NCI-H2029 (cell line): ENCODE measurements at places on chromosomes 4 and X.

- DNase-seq = peak; percentile 18
These were observed 275.4 kb upstream of the CPEB2 start for GRCh38 chr4:14726877-14727361.

DNA sequence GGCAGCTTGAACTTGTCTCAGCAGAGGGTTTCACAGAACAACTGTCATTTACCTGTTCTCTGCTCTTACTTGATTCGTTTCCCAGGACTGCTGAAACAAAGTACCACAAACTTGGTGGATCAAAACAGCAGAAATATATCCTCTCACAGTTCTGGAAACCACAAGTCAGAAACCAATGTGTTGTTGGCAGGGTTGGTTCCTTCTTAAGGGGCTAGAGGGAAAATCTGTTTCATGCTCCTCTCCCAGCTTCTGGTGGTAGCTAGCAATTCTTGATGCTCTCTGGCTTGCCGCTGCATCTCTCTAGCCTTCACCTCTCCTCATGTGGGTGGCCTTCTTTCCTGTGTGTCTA lies 4.7 kb downstream of the TLR8 start:
- DNase-seq = no peak

GRCh38 chr4:2596611-2597010 lies 60.2 kb downstream of the FAM193A start:
- DNase-seq = no peak

- DNase-seq = no peak
These were observed 12.2 kb upstream of the FGF2 start for GRCh38 chr4:122814426-122814825.

GRCh38 chr4:61507091-61507490 lies 307.0 kb downstream of the ADGRL3 start:
- DNase-seq = no peak

DNA sequence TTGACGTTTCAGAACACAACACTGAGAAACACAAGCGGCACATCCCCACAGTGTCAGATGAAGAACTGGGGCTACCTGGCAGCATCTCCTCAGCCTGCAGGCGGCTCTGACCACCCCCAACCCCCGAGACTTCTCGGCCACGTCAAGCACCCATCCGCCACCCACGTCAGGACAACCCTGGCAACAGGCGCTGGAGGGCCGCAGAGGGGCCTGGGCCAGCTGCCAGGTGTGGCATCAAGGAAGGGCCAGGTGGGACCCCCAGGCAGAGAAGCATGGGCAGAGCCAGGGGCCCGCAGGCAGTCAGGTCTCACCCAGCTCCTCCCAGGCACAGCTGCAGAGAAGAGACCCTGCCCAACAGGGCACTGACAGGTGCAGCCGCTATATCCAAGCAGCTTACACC lies 22.3 kb downstream of the GAK start:
- DNase-seq = no peak

- DNase-seq = no peak
These were observed 36.0 kb upstream of the SORCS2 start for GRCh38 chr4:7156328-7156727.

GRCh38 chrX:56130436-56130835 lies 101.7 kb upstream of the KLF8 start:
- no peak for DNase-seq

DNA sequence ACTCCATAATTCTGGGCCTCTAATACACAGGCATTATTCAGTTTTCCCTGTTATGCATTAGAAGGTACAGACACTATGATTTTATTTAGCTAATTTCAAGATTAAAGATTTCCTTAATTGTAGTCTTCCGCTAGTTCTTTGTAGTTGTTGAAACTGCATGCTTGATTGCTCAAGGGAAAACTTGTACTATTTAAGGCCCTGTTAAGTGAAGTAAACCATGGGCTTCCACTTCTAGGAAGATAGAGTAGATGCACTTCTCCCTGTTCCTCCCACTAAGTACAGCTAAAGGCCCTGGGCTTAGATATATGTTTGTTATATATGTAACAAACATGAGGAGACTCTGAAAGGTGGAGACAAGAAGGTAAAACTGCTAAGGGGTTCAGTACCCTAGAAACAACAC lies 215.8 kb upstream of the LEF1 start:
- DNase-seq = no peak

DNA sequence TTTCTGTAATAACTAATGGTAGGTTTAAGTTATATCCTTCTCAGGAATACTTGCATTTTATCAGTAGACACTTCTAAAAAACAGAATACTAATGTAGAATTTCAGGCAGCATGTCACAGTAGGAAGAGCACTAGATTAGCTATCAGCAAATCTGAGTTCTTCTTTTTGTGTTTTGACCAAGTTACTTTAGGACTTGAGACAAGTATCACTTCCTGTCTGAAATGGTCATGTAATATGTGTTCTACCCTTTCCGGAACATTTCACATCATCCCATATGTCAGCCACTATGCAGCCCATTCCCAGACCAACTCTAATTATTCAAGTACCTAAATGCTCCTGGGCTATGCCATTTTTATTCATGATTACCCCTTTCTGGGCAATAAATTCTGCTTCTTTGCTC lies 401.8 kb upstream of the RPS6KA3 start:
- no peak for DNase-seq

DNA sequence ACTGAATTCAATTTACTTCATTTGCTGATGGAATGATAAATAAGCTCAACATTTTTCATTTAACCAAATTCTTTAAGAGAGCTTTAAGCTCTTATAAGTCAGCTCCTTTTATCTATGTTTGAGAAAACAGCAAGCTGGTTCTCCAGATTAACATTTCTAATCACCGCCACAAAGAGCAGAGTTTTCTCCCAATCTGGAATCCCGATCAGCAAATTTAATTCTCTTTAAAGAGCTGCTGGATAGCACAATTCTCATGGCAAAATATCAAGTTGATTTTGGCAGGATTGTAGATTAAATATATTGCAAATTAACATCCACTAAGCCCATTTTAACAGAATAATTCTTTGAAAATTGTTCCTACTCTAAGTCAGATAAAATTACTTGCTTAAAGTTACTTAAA lies 48.8 kb downstream of the RPS6KA3 start:
- DNase-seq = no peak

- no peak for DNase-seq
These were observed 1015.1 kb downstream of the RPA4 start for GRCh38 chrX:97898798-97899197.

DNA sequence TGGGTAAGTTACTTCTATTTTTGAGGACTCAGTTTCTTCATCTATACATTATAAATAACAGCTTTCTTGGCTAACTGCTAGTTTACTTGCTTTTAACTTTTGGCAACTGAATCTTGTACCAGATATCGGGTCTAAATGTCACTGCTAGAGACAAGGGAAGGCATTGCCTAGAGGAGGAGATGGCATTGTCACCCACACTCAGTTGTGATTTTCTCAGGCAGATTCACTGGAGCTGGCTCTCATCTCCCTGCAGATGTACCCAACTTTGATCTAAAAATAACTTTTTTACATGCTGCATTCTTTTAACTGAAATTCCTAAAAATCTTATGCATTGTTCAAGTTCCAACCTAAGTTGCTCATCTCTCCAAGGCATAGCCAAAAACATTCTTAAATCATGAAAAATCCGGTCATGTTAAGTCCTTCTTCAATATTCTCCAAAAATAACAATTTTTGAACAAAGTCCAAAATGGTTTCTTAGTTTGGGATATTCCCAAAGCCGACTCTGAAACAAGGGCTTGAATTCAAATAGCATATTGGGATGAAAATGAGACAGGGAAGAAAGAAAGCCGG lies 469.0 kb upstream of the BOD1L1 start:
- DNase-seq = no peak

- DNase-seq = no peak
These were observed 225.2 kb upstream of the LEF1 start for GRCh38 chr4:108393890-108394472.

- DNase-seq = no peak
These were observed 4.5 kb downstream of the APLN start for GRCh38 chrX:129650183-129650689.

GRCh38 chr4:89295415-89295927 lies 12.1 kb downstream of the GPRIN3 start:
- no peak for DNase-seq

DNA sequence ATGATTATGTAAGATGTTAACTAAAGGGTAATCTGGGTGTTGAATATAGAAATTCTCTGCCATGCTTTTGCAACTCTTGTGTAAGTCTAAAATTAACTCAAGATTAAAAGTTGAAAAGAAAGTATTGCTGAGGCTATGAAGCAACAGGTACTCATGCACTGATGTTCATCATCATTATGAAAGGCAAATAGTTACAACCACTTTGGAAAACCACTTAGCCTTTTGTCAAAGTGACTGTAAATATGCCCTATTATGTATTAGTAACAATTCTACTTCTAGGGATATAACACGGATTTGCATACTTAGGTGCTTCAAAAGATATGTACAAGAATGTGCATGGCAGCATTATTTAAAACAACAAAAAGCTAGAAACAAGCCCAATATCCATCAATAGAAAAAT lies 227.8 kb upstream of the CXXC4 start:
- no peak for DNase-seq

DNA sequence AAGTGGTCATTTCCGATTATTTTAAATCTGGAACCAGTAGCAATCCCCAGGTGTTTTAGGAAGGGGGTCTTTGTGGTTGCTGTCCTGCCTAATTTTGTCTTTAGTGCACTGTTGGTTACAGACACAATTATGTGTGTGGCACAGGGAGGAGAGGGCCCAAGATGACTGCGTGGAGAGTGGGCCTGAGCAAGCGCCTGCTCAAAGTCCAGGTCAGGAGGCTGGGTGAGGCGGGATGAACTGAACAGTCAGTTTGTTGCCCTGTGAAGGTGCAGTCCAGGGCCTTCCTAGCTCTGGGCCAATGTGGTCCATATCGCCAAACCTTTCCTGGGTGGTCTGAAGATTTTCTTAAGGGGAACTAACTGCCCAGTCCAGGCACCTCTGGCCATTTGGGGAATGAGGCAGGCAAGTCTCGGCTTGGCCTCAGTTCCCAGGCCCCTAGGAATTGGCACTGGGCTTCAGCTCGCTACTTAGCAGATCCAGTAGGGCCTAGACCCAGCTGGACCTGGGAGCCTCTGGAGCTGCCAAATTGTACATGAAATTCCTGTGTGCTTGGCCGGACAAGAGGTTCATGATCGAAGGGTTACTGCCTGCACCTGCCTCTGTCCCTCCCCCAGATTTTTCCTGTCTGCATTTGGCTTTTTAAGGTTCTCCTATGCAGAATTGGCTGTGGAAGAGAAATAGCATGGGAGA lies 47.6 kb downstream of the ANAPC4 start:
- no peak for DNase-seq

DNA sequence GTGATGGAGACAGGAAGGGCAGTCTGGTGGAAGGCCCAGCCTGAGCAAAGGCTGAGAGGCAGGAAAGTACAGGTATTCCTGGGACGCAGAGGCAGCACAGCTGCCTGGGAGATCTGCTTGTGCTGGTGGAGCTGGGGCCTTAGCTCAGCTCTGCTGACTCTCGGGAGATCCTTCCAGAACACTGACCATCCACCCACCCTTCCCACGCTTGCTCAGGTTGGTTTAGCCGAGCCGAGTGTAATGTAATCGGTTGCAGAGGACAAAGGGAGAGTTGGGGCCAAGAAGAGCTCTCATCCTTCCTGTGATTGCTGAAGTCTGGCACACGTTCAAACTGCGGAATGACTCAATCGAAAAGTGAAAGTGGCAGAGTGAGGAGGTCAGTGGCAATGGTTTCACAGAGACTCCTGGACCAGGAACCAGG lies 43.1 kb upstream of the GPR78 start:
- DNase-seq = peak; percentile 78

DNA sequence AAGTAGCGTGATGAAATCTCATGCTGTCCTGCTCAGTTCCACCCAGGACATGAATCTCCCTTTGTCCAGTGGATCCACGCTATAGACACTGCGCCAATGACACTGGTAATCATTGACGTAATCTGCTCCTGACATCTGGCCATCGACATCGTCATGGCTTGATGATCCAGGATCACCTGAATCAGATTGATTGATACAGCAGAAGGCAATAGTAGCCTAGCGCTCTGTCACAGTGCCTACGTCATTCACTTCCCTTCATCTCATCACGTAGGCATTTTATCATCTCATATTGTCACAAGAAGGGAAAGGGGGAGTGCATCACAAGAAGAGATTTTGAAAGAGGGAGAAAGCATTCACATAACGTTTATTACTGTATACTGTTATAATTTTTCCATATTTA lies 68.8 kb downstream of the STK32B start:
- no peak for DNase-seq

DNA sequence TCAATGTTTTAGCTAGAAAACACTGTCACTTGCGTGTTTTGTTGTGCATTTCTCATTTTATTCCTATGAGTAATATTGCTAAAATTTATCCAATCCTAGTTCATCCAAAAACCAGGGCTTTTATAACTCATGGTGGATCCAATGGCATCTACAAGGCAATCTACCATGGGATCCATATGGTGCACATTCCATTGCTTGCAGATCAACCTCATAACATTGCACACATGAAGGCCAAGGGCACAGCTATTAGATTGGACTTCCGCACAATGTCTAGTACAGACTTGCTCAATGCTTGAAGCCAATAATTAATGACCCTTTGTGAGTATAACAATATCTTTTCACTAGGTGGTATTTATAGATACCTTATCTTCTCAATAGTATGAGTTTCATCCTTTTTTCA lies 57.2 kb upstream of the UGT2B7 start:
- DNase-seq = no peak

GRCh38 chr4:150817017-150817416 lies 198.1 kb downstream of the LRBA start:
- no peak for DNase-seq

GRCh38 chr4:7426525-7427171 lies 8.1 kb downstream of the PSAPL1 start:
- DNase-seq = no peak

- no peak for DNase-seq
These were observed 111.5 kb downstream of the POLA1 start for GRCh38 chrX:24805201-24805600.

DNA sequence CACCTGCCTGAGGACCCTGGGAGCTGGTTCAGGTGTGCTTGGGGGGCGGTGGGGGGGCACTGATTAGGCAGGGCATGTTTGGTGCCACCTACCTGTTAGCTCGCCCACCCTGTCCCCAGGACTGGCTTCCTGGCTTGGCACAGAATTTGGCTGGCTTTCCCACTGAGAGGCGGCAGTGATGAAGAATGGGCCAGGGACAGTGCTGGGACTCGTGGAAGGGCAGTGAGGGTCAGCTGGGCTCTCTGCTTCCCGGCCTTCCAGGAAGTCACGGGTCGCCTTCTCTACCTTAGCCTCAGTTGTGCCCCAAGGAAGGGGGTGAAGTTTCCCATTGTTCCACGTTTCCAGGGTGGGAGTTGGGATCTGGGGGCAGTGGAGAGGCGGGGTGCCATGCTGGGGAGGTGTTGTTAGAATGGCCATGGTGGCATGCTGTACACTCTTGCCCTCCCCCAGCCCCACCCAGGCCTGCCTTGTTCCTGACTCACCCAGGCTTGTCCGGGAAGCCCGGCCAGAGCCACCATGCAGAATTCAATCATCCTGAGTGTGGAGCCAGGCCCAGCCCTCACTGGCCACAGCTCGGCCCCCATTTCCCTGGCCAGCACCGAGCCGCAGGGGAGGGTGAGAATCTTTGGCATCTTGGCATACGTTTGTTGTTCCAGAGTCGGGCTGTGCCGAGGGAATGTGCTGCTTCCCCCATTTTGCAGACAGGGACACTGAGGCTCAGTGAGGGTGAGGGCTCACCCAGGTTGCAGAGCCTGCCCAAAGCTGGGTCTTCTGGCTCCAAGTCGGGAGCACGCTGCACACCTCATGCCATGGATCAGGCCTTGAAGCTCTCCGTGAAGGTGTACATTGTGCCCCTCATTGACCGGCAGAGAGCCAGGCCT lies 21.9 kb upstream of the GPR78 start:
- DNase-seq = no peak
